ENCODE measurements at places on chromosomes 13 and 19.

DNA sequence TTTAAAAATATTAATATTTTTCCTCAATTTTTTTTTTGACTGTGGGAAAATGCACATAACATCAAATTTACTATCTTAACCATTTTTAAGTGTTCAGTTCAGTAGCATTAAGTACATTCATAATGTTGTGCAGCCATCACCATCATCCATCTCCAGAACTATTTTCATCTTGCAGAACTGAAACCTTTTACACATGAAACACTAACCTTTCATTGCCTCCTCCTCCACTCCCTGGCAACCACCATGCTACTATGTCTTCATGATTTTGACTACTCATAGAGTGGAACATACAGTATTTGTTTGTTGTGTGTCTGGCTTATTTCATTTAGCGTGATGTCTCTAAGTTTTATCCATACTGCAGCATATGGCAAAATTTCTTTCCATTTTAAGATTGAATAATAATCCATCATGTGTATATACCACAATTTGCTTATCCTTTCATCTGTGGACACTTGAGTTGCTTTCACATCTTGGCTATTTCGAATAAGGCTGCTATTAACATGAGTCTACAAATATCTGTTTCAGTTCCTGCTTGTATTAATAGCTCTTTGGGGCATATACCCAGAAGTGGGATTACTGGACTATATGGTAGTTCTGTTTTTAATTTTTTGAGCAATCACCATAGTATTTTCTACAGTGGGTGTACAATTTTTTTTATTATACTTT lies 376.4 kb downstream of the MTUS2 start:
- DNase-seq = no peak

DNA sequence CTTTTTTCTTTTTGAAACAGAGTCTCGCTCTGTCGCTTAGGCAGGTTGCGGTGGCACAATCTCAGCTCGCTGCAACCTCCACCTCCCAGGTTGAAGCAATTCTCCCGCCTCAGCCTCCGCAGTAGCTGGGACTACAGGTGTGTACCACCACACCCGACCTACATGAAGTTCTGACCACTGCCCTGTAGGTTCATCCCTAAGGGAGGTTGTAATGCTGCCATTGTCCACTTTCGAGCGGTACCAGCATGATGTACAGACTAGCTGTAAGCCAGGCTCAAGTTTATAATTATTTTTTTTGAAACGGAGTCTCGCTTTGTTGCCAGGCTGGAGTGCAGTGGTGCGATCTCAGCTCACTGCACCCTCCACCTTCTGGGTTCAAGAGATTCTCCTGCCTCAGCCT lies 11.6 kb upstream of the COX7A1 start:
- DNase-seq = no peak

GRCh38 chr19:19554074-19555023 lies 16.3 kb downstream of the CILP2 start:
- DNase-seq = peak; percentile 37

- DNase-seq = no peak
These were observed 21.5 kb downstream of the STARD13 start for GRCh38 chr13:33263976-33264619.

Measured in fibroblast of skin of abdomen (primary cell).